ENCODE measurements at places on chromosomes 12 and 14. TPM values are rescaled to one million over a fixed set of nuclear protein-coding genes. Genes with fewer than 3 reads are reported as not detected.

KLRC2 gene
- total RNA-seq, result not detected

PRH2 gene
- total RNA-seq, result not detected

NPC2 gene
- 325 TPM for total RNA-seq

BLTP3B gene
- total RNA-seq, result 41.7 TPM

RAB15 gene
- 5.2 TPM for total RNA-seq

TMPRSS12 gene
- not detected for total RNA-seq

MDGA2 gene
- total RNA-seq, result not detected

C12orf54 gene
- not detected for total RNA-seq

DCAF11 gene
- 56.8 TPM for total RNA-seq

KRT78 gene
- not detected for total RNA-seq

LRP1-AS gene
- not detected for total RNA-seq

BICDL1 gene
- total RNA-seq, result not detected

GLIPR1L2 gene
- total RNA-seq, result 0.46 TPM

KLRF1 gene
- total RNA-seq, result not detected

NKX2-1 gene
- not detected for total RNA-seq

MYF6 gene
- total RNA-seq, result not detected

NXPH4 gene
- total RNA-seq, result 49.1 TPM

CSRNP2 gene
- 21.8 TPM for total RNA-seq

NFATC4 gene
- 76.4 TPM for total RNA-seq

FOXN4 gene
- not detected for total RNA-seq

ANKS1B gene
- 1.9 TPM for total RNA-seq

PARPBP gene
- total RNA-seq, result 5.1 TPM

RECQL gene
- total RNA-seq, result 80.0 TPM

TMTC1 gene
- total RNA-seq, result 93.0 TPM

CCDC184 gene
- 2.2 TPM for total RNA-seq

SLC6A15 gene
- total RNA-seq, result 0.33 TPM

TAS2R20 gene
- total RNA-seq, result 3.8 TPM

CLEC7A gene
- total RNA-seq, result not detected

CACNB3 gene
- 19.5 TPM for total RNA-seq

ABCC9 gene
- 46.0 TPM for total RNA-seq

NDRG2 gene
- total RNA-seq, result 1.0 TPM

IGFBP6 gene
- total RNA-seq, result 417 TPM

KRT80 gene
- total RNA-seq, result 0.65 TPM

ZFHX2 gene
- 0.83 TPM for total RNA-seq

LALBA gene
- not detected for total RNA-seq

PTPN21 gene
- 16.4 TPM for total RNA-seq

ISCU gene
- total RNA-seq, result 101 TPM

MYH7 gene
- total RNA-seq, result not detected

CCDC63 gene
- not detected for total RNA-seq

NUDT4 gene
- 58.4 TPM for total RNA-seq

LRRC10 gene
- not detected for total RNA-seq

ACRBP gene
- 0.26 TPM for total RNA-seq

CLEC4D gene
- not detected for total RNA-seq

KRT3 gene
- total RNA-seq, result not detected

PHETA1 gene
- 7.0 TPM for total RNA-seq

WASHC3 gene
- 90.7 TPM for total RNA-seq
